Metanephros (tissue), 2 donors: ENCODE measurements at places on chromosomes 12 and 14. TPM values are rescaled to one million over a fixed set of nuclear protein-coding genes. Genes with fewer than 3 reads are reported as not detected.

Gene RAB3IP
- 65.6 TPM for total RNA-seq

Gene SELPLG
- total RNA-seq: 4.8 TPM

Gene SLC17A8
- total RNA-seq: 0.23 TPM

Gene EFS
- total RNA-seq: 35.5 TPM
